ENCODE measurements at places on chromosomes 4 and X.
A peak's percentile ranks its signal among the peaks of the same experiment; 100 is the strongest.

DNA sequence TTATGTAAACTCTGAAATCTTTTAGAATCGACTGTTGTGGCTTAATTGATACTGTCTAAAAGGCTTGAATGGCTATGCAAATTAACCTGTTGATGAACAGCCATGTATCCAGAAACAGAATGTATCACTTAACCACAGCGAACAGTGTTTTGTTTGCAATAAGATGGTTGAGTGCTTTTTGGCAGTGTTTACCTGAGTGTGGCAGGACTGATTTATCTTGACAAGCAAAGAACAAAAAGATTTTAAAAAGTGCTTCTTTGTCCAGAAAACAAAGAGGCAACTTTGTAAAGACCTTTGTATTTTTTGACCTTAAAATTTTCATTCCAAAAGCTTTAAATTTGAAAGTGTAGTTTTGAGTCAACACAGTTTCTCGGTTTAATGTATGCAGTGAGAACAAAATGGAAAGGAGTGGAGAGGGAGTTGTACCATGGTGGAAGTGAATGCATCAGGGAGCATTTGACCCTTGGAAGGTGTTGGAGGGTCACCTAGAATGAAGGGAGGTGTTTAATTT, 18.0 kb downstream of the ARHGAP10 start:
- DNase-seq = no peak

DNA sequence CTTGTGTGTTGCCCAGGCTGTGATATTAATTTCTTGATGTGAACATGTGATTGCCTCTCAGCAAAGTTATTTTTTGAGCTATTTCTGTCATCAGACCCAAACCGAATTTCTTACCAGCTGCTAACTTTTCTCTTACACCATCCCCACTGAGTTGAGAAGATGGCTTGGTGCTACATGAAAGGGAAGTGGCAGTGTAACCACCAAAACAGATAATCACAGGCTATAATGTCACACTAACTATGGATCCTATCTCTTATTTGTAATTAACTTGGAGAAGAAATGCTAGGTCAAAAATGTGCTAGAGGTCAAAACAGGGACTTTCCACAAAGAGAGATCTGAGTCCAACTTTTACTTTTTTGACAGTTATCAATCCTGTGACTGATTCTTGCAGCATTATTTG, 43.8 kb downstream of the ELOVL6 start:
- no peak for DNase-seq

- DNase-seq = no peak
These were observed 117.0 kb downstream of the PCDH7 start for GRCh38 chr4:30837131-30837539.

DNA sequence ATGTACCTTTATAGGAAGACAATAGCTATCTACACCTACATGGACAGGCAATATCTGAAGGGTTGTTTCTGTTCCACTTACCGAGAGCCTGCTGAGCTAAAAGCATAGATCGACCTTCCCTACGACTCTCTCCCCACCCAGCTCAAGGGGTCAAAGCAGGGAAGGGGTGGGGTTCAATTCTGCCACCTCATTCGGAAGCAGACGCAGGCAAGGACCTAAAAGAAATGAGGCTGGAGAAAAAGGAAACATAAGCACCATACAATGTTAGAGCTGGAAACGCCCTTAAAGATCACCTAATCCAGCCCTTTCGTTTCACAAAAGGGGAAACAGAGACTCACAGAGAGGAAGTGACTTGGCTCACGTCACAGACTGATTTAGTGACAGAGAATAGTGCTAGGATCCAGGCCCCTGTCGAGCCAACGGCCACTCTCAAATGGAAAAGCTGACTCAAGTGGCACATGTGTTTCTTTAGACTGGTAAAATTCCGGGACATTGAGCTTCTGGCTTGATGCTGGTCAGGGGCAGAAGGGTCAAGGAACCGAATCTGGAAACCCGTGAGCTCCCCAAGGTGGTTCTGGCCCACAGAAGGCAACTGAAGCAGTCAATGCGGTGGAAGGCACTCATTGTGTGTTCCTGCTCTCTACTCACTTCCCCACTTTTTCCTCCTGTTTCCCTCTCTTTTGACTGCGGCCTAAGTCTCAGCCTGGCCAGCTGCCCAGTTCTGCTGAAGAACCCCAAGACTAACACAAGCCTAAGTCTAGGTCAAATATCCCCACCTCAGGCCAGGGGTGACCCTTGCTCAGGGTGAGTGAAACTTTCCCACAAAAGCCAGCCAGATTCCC, 7.5 kb downstream of the SEPTIN6 start:
- DNase-seq = peak; percentile 95

- DNase-seq = peak; percentile 40
These were observed 30.2 kb upstream of the NKX6-1 start for GRCh38 chr4:84529169-84529751.

- DNase-seq = no peak
These were observed 1.3 kb downstream of the SH3TC1 start for GRCh38 chr4:8200302-8200975.

DNA sequence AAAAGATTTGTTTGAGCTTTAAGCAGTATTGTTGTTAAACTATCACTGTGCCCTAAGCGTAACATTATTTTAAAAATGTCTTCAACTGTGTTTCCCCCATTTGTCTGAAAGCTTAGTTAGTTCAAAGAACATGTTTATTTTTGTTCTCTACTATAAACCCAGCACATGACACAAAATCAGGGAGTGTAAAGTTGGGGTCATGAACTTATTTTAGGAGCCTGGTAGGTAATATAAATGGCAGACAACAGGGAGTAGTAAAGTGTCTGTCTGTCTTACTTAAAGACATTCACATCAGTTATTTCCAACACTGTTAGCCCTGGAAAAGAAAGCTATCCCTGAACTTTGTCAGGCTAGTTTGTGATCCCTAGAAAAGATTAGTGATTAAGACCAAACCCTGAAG, 3.9 kb downstream of the AIMP1 start:
- DNase-seq = no peak

DNA sequence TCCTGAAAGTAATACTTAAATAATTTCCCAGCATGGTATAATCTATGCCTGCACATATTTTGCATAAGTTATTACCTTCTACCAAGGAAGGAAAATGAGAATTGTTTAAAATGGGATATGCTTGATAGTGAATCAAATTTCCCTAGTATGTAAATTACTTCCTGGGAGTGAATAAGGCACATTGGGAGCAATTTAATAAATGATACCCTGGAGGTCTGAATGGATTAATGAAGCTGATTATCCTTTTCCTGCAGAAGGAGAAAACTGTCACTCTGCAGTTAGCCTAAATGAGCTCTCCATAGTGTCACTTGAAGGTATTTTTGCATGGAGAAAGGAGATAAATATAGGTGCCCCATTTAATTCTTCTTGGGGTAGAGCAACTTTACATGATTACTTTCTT, 2212.0 kb downstream of the PCDH7 start:
- no peak for DNase-seq

GRCh38 chr4:159926871-159927270, 824.0 kb downstream of the RAPGEF2 start:
- no peak for DNase-seq

GRCh38 chr4:25060963-25061340, 30.2 kb upstream of the LGI2 start:
- no peak for DNase-seq

- DNase-seq = peak; percentile 48
These were observed 45.1 kb downstream of the SPATA4 start for GRCh38 chr4:176150356-176150682.

DNA sequence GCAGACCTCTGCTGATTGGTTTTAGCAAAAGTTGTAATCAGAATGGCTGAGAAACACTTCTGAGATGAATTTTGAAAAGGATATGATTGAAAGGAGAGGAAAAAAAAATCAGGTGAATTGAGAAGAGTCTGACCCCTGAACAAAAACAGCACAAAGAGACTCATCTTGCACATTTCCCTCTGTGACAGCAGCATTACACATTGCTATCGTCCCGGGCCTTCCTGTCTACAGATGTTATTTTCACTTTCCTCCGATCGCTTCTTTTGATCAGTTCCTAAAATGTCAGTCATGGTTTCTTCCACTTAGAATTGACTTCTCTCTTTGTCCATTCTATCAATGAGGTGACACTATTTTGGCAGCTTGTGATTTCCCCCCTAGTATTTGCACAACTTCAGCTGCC, 262.6 kb downstream of the GPC3 start:
- DNase-seq = no peak

GRCh38 chrX:104618106-104618895, 52.3 kb downstream of the IL1RAPL2 start:
- no peak for DNase-seq

- no peak for DNase-seq
These were observed 207.5 kb downstream of the CHRDL1 start for GRCh38 chrX:110588164-110588563.

- DNase-seq = peak; percentile 88
These were observed 726 bp upstream of the KANTR start for GRCh38 chrX:53093177-53093655.

DNA sequence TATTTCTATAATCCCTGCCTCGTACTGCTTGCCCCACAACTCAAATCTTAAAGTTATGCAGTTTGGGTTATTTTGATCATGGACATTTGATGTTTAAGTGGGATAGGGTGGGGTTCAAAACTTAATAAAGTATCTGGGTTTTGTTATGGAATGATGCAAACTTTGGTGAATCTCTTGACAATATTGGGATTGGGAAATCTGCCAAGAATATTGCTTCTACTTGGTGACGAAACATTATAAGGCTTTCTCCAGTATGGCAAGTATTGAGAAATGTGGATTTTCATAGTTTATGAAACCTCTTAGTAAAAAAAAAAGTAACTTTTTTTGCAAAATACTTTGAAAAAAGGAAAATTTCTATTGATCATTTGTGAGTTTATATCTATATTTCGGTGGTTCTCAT, 130.8 kb upstream of the SFRP2 start:
- DNase-seq = no peak

DNA sequence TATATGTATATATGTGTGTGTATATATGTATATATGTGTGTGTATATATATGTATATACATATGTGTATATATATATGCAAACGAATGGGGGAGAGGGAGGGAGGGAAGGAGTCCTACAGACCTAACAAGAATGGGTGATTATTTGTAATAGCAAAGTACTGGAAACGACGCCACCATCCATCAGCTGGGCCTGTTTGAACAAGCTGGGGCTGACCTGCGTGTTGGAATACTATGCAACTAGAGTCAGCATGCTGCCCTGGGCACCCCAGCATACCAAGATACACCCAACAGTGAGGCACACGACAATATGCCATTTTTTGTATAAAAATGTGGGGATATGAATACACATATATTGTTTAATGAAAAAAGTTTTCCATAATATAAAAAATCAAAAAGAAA, 21.6 kb upstream of the CCNQ start:
- DNase-seq = no peak

- peak; percentile 20 for DNase-seq
These were observed 38.8 kb downstream of the SLC34A2 start for GRCh38 chr4:25694466-25694865.

DNA sequence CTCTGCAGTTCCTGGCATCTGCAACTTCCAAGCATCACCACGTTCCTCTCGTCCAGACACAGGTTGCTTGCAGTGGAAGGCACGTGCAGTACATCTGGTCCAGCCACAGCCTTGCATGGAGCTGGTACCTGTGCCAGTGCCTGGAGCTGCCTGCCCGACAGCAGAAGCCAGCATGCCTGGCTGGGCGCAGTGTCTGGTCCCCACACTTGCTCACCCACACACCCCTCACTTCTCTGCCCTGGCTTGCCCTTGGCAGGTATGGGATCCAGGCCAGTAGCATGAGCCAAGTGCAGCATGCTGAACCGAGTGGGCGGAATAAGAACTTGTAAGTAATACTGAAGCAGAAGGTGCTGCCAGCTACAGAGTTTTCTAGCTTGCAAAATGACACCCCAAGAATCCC, 39.9 kb downstream of the SH3BGRL start:
- DNase-seq = no peak

DNA sequence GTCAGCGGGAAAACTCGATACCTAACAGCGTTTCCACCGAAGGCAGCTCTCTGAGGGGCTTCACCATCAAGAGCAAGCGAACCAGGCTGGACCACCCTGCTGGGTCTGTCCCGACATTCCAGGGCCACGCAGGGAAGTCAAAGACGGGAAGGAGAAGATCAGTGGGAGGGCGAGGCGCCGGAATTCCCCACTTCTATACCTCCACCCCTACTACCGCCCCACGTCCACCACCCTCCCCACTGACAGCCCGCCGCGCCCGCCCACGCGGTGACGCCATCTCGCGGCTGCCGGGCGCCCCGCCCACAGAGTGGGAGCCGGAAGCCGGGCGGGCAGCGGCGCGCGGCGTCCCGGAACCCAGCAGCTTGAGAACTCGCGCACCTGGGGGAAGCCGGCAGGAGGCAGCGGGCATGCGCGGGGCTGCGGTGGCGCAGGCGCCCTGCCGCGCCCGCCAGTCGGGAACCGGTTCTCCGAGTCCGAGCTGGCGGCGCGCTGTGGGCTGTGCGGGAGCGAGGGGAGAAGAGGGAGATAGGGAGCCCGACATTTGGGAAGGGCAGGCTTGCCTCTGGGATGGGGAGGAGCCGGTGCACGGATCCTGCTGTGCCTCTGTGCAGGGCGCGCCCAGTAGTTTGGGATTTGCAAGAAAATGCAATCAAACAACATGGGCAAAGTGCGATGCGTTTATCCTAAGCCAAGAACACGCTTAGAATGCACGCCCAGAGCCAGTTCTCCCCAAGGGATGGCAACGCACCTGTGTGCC, 3.2 kb upstream of the STIM2 start:
- peak; percentile 75 for DNase-seq

- no peak for DNase-seq
These were observed 13.4 kb downstream of the TRPC3 start for GRCh38 chr4:121938282-121939092.

GRCh38 chr4:102678107-102678506, 82.7 kb downstream of the MANBA start:
- no peak for DNase-seq

DNA sequence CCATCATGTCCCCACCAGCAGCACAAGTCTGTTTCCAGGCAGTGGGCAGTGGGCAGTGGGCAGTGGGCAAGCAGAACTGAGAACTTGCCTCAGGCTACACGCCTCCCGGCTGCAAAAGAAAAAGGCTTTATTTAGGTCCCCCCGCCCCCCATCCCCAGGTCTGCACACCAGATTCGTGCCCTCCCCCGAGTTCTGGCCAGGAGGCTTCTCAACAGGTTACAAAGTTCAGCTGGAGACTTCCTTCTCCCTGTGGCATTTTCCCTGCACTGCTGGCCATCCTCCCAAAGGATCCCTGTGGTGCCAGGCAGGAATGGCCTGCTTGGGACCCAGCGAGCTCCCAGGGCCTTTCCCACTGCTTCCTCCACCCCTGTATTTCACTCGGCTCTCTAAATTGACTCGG, 97.0 kb upstream of the TRIM2 start:
- no peak for DNase-seq

GRCh38 chr4:153553819-153554170, 87.6 kb downstream of the TMEM131L start:
- no peak for DNase-seq

DNA sequence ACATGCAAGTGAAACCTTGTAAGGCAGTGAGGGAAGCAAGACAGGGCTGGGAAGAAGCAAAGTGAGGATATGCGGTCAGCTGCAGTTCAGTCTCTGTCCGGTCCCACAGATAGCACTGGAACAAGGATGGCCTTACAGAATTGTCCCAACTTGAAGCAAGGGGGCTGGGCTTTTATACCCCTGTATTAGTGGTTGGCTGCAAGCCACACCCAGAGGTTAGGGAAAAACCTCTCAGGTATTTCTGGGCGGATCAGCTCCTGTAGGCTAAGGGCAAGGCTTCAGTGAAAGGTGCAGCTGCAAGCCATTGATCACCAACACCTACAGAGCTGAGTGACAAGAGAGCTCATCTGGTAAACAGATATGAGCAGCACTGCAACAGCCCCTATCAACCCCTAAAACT, 89.0 kb downstream of the KDR start:
- DNase-seq = no peak
